D341Med (cell line): ENCODE measurements at places on chromosomes 3 and 15.

DNA sequence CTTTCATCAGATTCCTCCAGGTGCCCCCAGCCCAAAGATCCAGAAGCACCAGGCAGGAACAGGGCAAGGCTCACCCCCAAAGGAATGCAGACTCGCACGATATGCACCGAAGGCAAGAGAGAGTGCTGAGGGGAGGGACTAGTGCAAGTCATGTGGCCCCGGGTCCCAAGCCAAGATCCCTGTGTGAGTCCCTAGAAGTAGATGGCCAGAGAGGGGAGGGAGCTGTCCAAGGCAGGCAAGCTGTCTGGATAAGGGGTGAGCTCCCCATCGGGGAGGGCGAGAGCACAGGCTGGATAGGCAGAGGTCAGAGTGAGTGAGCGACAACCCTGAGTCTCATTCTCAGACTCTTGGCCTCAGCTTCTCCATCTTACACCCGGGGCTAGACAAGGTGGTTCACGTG, 171.5 kb upstream of the LINGO1 start:
- no peak for DNase-seq

DNA sequence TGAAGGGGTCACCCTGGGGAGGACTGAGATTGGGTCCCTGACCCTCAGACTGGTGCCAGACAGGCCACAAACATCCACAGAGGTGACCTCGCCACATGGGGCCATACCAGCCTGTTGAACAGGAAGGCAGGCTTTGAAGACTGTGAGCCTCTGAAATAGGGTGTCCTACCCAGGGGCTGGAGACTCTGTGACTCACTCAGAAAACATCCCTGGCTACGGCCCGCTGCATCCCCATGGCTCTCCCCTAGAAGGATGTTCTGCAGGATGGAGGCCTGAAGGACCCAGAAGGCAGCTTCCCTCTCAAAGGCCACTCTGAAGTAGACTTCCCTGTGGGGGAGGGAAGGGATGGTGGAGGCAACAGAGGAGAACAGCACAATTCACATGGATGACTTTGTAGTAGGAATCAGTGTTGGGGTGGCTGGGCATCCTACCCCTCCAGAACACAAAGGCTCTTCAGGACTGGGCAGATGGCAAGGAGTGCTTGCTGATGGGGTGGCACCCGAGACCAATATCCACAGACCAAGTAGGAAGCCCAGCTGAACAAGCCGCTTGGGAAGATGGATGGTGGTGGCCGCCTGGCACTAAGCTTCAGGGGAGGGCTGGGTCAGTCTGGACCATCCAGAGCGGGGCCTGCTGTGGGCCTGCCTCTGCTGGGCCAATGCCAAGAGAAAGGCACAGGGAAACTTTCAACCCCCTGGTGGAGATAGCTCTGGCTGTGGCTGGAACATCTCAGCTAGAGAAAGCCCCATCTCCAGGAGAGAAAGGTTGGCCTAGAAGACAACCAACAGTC, 37.6 kb upstream of the DUSP7 start:
- DNase-seq = no peak

GRCh38 chr3:42934111-42934510, 28.2 kb downstream of the ZNF662 start:
- DNase-seq = no peak

GRCh38 chr3:171175741-171176234, 149.3 kb upstream of the SLC2A2 start:
- DNase-seq = no peak

GRCh38 chr15:88127432-88127790, 129.1 kb downstream of the NTRK3 start:
- no peak for DNase-seq

DNA sequence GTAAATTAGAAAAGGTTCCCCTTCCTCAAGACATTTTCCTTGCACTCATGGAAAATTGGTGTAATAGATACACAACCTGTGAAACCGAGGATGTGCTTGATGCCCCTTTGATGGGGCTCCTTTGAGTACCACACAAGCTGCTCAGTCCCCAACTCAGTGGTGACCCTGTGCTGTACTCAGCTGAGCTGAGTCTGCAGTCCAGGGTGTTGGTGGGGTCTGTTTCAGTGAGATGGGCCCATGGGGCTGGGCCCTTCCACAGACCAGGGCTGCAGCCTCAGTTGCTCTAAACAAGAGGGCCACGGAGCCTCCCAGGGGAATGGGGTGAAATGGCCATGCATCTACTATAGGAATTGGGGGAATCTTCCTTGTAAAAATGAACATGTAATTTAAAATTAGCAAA, 39.3 kb downstream of the KY start:
- peak; percentile 9 for DNase-seq

DNA sequence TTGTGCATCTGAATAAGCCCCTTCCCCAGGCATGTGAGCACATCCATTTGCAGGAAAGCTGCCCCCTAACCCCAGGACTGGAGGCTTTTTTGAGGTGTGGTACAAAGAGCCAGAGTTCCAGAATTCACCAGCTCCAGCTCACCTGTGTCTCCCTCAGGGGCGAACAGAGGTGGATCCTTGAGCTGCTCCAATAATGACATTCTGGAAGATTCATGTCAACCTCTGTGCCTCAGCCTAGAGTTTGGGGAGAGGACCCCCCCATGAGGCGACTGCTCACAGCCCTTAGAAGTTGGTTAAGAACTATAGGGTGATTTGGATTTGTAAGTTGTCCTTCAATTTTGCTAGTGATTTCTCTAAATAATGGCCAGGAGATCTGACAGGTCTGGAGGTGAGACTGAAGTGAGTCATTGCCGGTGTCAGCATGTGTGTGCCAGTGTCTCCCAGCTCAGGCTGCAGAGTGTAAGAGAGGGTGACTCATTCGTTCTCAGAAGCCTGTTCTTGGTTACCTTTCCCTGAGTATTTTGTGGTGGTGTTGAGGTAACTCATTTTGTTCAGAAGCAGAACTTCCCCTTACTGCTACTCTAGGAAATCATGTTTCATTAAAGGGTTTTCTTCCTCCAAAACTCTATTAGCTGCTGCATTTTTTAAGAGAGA, 136.9 kb upstream of the TOPAZ1 start:
- DNase-seq = no peak

GRCh38 chr3:153469162-153469561, 307.1 kb downstream of the RAP2B start:
- DNase-seq = no peak

DNA sequence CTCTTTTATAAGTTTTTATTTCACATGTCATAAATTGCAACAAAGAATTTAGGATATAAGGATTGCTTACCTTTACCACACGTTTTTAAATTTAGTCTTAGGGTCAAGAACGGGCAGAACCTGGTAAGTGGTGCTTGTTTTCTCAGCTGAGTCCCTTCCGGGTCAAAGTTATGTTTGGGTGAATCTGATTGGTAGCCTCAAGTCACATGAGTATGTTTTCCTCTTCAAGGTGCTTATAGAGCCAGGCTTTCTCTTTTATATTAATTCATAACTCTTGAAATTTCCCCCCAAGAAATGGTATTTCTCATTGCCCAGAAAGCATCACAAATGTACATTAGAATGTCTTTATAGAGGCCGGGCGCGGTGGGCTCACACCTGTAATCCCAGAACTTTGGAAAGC, 415.7 kb upstream of the ROBO2 start:
- DNase-seq = no peak

GRCh38 chr15:41501931-41502794, 8.5 kb downstream of the ITPKA start:
- peak; percentile 66 for DNase-seq

DNA sequence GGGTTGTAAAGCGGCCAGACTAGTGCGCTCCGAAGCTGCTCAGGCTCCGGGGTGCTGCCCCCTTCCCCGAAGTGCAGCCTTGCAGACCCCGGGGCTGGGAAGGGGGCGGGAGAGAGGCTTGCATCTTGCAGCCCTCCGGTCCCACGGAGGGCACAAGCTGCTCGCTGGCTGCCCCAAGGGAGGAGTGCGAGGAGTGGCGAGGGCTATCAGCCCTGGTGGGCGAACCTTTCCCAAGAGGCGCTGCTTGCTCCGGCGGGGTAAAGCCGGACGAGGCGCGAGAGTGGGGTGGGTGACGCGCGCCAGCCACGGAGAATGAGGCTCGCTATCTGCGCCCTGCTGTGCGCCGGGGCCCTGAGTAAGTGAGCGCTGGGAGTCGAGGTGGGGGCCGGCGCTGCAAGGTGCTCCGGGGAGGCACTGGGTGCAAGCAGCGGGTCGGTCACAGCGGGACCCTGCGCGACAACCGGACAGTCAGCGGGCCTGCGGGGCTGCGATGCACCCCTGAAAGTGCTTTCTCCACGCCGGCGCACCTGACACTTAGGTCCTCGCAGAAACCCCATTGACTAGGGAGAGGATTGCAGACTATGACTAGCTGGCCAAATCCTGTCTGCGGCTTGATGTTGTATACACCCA, 12.7 kb upstream of the TOPBP1 start:
- DNase-seq = peak; percentile 59

DNA sequence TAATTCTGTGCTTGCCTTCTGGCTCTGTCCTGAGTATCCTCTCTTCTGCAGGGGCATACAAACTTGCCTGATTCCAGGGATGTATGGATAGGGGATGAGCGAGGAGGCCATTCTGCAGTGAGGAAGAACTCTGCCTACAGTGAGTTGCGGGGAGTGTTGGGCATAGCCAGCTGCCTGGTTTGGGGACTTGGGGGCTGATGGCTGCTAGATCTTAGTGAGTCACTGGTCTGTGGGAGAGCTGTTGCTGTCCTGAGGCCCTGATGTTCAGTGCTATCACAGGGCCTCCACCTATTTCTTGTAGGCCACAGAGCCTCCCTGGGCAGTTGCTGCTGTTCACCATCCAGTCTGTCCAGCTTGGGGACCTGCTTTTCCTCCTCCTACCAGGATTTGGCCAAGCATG, 20.3 kb downstream of the CDAN1 start:
- DNase-seq = no peak

- DNase-seq = no peak
Observed at GRCh38 chr3:81003817-81004216, 757.6 kb downstream of the GBE1 start.

- no peak for DNase-seq
Observed at GRCh38 chr3:124007186-124007585, 15.3 kb upstream of the ROPN1 start.

DNA sequence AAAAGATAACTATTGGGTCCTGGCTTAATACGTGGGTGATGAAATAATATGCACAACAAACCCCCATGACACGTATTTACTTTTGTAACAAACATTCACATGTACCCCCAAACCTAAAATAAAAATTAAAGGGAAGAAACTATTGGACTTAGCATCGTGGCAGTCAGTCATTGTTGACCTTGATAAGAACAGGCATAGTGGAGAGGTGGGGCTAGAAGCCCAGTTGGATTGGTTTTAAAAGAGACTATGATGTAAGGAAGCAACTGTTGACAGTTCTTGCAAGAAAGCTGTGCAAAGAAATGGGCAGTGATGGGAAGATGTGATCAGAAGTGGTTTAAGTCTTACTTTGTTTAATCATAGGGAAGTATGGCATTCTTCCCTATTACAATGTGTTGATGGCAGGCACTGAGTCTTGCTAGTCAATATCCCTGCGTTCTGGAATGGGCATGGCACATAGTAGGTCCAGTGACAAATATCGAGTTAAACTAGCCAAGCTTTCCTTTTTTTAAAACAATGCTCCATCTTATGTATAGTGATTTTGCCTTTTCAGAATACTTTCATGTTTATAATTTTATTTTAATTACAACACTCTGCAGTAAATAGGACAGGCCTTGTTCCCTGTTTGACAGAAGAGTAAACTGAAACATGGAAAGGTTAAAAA, 37.9 kb downstream of the CAPN7 start:
- DNase-seq = no peak

DNA sequence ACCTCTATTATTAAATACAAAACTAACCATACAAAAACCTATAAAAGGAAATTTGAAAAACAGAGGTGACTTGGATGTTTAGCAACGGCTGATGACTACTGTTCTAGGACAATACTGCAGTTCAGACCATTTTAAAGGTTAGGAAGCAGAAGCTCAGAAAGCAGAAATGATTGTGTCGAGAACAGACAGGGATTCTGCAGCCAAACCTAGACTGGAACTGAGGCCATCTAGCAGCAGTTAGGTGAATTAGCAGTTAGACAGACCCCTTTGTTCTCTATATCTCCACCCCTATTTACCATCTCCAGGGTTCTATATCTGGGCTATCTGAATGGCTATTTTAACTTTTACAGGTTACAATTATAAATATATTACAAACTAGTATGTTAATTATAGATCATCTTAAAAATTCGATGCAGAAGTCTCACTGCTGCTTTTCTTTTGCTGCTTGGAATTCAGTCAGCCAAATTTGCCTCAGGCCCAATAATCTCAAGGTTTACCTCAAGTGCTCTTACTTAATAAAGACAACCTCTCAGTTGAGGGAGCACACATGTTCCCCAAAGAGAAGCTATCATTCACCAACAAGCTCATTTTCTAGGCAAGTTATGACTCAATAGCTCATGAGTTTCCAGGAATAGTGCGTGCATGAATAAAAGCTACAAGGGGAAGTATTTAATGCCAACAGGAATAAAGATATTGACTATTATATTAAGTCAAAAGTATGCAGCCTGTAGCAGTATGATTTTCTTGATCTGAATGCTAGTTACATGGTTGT, 9.3 kb upstream of the IL1RAP start:
- no peak for DNase-seq

DNA sequence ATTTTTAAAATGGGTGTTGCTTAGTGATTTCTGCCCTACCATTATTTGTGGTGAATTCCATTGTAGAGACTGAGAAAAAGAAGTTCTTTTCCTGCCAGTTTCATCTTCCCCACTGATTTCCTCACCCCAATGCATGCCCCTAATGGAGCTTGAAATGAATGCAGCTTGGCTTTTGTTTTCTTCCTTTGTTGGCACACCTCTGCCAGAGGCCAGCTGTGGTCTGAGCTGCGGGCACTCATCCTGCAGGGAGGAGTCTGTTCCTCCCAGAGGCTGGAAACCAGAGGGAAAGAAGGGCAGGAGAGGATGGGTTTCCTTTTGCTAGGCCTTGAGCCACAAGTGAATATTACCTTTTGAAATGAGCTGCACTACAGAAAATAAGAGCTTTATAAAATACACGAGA, 9.3 kb upstream of the ST8SIA2 start:
- no peak for DNase-seq

- no peak for DNase-seq
Observed at GRCh38 chr3:40262331-40262730, 47.2 kb upstream of the EIF1B start.

DNA sequence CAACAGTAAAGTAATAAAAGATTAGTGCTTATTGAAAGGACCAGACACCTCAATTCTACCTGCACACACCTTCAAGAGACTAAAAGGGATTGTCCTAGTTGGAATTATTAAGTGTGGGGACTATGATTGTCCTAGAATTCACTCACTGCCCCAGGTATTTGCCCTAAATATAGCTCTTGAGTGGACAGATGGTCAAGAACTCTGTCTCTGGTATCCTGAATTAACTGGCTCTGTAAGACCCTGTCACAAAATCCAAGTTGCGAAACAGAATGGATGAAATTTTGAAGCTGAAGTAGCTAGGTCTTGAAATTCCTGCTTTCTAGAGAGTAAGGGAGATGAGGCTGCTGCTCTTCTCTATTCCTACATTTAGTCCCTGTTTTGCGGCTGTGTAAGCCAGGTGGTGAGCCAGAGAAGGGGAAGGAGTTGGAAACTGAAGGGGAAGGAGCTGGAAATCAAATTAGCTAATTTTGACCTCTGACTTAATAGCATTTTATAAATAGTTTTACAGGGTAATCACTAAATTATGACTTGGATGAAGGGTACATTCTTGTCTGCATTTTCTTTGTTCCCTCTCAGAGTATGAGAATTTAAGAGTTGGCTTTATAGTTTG, 34.5 kb downstream of the KBTBD12 start:
- no peak for DNase-seq
